ENCODE measurements at places on chromosomes 7 and 10.

DNA sequence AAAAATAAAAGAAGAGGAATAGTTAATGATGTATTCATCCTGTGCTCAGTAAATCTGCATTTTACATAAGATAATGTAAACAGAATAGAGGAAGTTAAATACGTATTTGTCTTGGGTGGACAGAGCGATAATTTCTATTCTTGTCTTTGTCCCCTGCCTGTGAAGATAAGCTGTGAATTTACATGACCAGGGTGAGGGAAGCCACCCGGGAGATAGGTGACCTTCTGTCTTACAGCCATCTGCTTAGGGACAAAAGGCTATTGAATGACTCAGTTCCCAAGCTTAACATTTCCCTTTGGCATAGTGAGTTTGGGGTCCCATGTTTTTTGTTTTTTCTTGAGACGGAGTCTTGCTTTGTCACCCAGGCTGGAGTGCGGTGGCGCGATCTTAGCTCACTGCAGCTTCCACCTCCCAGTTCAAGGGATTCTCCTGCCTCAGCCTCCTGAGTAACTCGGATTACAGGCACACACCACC, 88.7 kb upstream of the KCTD7 start:
- DNase-seq: no peak

DNA sequence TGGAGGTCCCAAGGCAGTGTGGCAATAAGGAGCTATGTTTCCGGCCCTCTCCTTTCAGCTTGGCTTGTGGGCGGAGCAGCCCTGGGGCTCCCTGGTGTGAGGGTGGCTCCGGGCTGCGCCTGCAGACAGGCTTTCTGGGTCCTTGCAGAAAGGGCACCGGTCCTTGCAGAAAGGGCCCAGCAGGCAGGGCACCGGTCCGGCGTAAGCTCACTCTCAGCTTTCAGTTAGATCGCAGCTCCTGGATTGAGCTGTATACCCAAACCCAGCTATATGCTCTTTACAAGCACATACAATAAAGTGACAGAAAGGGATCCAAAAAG, 293.8 kb upstream of the SHH start:
- no peak for DNase-seq

DNA sequence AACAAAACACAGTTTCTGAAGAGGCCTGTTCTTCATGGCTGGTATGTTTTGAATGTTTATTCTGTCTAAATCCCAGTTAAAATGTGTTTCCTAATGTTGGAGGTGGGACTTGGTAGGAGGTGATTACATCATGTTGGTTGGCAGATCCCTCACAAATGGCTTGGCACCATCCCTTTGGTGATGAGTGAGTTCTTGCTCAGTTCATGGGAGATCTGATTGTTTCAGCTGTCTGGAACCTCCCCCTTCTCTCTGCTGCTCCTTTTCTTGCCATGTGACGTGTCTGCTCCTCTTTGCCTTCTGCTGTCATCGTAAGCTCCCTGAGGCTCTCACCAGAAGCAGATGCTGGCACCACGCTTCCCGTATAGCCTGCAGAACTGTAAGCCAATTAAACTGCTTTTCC, 383.6 kb upstream of the TPK1 start:
- no peak for DNase-seq

- DNase-seq: no peak
These were observed 38.4 kb upstream of the PDE1C start for GRCh38 chr7:32108651-32109050.

GRCh38 chr7:48182718-48183369, 11.6 kb downstream of the ABCA13 start:
- no peak for DNase-seq

DNA sequence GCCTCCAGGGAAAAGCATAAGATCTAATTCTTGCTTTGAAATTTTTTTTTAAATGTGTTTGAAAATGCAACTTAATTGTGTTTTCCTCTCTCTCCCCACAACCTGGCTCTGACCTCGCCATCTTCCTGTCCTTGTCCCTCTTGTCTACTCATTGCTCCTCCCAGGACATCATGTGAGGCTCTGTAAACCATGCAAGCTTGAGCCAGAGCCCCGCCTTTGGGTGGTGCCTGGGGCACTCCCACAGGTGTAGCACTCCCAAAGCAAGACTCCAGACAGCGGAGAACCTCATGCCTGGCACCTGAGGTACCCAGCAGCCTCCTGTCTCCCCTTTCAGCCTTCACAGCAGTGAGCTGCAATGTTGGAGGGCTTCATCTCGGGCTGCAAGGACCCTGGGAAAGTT, 9.8 kb upstream of the CDHR1 start:
- peak; percentile 19 for DNase-seq

- DNase-seq: no peak
These were observed 16.3 kb downstream of the MSRB2 start for GRCh38 chr10:23111517-23112286.

DNA sequence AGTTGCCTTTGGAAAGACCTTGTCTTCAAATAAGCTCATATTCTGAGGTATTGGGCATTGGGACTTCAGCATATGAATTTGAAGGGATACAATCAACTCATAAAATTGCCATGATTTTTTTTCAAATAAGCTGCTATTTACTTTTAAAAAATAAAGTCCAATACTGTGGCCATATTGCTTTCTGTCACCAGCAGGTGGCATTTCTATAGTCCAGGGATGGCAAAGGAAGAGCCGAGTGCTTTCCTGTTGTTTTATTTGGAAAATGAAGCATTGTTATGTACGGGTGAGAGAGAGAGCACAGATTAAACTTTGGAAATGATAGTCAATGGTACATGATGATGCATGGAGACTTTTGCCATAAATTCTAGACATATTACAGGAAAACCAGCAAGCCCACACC, 104.1 kb upstream of the DPP6 start:
- DNase-seq: no peak

DNA sequence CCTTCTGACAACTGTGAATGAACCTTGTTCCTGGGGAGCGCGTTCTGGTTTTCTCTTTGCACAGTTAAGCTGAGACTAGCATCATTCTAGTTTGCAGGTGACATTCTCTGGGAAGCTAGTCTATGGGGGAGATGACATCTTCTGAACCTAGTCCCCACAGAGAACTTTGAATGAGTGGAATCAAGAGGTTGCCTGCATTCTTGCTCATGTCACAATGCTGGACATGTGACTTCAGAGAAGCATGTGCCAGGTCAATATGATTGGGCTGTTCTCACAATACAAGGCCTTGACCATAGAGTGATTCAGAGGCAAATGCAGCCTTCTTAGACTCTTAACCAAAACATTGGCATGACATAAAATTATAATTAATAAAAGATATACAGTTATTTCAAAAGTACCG, 22.1 kb downstream of the KLLN start:
- no peak for DNase-seq

DNA sequence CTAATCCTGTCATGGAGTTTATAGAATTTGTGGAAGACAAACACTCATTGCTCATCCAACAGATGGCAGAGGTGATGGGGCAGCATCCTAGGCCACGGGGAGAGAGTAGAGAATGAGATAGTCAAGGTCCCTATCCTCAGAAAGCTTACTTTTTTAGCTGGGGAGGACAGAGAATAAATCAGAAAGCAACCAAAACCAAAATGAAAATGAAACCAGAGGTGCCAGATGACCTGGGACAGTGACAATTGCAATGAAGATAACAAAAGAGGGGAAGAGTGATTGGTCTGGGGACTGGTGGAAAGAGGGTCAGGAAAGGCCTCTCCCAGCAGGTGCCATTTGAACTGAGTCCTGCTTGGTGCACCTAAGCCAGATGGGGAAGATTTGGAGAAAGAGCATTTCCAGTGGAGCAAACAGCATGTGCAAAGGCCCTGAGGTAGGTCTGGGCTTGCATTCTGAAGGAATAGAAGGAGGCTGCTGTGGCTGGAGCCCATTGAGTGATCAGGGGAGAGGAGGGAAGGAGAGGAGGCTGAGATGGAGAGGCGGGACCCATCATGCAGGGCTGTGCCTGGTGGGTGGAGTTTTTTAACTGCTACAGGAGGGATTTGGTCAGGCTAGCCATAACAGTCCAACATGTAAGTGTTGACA, 164.1 kb downstream of the RPS24 start:
- DNase-seq: no peak

DNA sequence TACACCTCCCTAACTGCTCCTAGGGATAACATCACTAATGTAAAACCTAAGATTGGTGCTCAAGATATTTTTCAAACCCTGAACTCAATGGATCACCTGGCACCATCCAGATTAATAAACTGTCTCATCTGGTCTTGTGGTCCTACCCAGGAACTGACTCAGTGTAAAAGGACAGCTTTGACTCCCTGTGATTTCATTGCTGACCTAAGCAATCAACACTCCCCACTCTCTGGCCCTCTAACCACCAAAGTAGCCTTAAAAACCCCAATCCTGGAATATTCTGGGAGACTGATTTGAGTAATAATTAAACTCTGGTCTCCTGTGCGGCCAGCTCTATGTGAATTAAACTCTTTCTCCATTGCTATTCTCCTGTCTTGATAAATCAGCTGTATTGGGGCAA, 6.2 kb upstream of the USP54 start:
- DNase-seq: no peak

GRCh38 chr10:14010101-14010558, 320.6 kb downstream of the FRMD4A start:
- peak; percentile 5 for DNase-seq

DNA sequence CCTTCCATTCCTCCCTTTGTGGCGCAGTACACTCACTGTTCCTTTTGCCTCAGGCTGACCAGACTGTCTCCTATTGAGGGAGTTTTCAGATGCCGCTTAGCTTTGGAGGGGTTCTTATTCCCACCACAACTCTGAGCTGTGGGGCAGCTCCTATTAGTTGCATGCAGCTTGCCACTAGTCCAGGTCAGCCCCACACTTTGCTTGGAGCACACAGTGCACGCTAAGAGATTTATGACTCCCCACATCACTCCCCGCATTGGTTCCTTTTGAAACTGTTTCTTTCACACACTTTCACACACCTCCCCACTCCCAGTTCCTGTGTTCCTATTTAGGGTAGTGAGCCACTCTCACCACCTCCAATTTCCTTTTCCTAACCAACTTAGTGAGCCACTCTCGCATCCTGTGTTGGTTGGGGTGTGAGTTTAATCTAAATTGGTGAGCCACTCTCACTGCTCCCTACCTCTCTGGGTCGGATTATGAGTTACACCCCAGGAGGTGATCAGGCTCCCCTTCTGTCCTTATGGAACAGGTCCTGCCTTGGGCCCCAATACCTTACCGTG, 10.4 kb upstream of the ZNF485 start:
- no peak for DNase-seq

GRCh38 chr10:128150045-128150493, 23.8 kb upstream of the MKI67 start:
- peak; percentile 56 for DNase-seq

DNA sequence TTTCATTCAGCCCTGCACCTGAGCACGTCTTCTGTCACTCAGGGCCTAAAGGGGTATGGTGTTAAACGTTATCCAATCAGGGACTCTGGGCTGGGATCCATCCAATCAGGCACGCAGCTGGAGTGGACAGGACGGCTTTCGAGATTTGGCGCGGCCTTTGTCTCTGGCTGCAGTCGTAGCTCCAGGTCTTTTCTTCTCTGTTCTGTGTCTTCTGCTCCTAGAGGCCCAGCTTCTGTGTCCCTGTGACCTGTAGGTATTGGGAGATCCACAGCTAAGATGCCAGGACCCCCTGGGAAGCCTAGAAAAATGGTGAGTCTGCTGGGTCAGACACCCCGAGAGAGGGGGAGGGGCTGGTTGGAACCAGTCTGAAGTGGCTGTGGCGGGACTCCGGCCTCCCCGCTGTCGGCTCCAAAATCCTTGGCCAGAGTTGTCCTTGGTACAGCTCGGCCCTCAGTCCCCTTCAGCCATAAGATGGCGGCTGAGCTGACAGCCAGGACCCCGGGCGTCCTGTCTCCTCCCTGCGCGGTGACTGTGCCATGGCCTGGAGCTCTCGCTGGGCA, 11.7 kb upstream of the ZNF680 start:
- DNase-seq: no peak

DNA sequence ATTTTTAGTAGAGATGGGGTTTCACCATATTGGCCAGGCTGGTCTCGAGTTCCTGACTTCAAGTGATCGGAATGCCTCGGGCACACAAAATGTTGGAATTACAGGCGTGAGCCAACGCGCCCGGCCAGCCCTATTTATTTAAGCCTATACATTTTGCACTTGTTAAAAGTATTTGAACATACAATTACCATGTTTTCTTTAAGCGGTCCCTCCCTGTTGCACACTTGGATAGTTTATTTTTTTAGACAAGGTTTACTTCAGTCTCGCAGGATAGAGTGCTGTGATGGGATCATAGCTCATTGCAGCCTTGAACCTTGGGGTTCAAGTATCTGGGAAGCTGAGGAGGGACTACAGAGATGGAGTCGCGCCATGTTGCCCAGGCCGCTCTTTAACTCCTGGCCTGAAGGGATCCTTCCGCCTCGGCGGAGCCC, 35.7 kb upstream of the SRRM3 start:
- no peak for DNase-seq

- no peak for DNase-seq
These were observed 8.1 kb downstream of the ZSWIM8 start for GRCh38 chr10:73793456-73793855.
